ENCODE measurements at places on chromosomes 16 and 17. TPM values are rescaled to one million over a fixed set of nuclear protein-coding genes. Genes with fewer than 3 reads are reported as not detected.

GRCh38 chr16:4321286-4322120 is 5.6 kb downstream of the GLIS2 start:
- DNase-seq = no peak

- DNase-seq = no peak
These were observed 234.0 kb downstream of the MSI2 start for GRCh38 chr17:57490111-57490845.

The TERB1 gene
- total RNA-seq = 0.17 TPM

The KCNAB3 gene
- 14.3 TPM for total RNA-seq

DNA sequence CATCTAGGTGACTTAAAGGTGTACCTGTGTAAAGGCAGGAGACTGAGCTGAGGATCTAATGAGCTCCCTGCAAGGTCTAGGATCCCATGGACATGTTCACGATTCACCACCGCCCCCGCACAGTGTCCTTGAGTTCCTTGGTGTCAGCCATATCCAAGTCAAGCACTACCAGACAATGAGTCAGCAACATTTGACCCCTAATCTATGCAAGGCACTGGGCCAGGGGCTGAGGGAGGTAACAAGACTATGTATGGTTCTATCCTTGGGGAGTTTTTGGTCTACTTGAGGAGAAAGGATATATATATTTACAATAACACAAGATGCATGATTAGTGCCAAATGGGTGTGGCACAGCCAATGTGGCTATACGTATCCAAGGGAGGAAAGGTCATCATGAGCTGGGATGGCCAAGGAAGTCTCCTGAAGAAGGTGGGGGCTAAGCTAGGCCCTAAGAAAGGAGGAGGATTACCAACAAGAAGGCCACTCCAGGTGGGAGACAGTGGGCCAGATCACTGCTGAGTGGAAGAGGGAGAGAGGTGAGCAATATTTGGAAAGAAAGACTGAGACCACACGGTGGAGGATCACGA is 35.0 kb downstream of the ITGB3 start:
- DNase-seq = no peak

The TP53TG3B gene
- not detected for total RNA-seq

DNA sequence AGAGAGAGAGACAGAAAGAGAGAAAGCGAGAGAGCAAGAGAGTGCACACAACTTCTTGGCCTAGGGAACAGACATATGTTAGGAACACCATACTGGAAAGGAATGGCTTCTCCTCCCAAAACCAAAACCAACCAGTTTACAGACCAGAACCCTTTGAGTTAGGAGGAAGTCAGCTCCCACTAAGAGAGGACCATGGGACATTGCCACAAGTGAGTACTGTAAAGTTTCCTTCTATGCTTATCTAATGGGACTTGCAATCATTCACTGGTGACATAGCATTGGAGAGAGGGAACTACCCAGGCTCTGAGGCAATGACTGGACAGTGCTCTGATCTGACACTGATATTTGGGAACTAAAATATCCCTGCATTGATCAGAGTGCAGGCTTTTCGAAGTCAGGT is 32.4 kb downstream of the TBC1D3B start:
- no peak for DNase-seq
